Mucosa of descending colon (tissue), 3 donors: ENCODE measurements at places on chromosomes 2 and 18. TPM values are rescaled to one million over a fixed set of nuclear protein-coding genes. Genes with fewer than 3 reads are reported as not detected.

The KLHL14 gene
- 0.32 TPM for total RNA-seq

The MERTK gene
- 13.7 TPM for total RNA-seq

The CDCA7 gene
- 23.0 TPM for total RNA-seq

The VAMP8 gene
- total RNA-seq, result 312 TPM

- DNase-seq, result no peak
These were observed 554.6 kb downstream of the DSC3 start for GRCh38 chr18:30487962-30488361.

The ACMSD gene
- total RNA-seq, result not detected

DNA sequence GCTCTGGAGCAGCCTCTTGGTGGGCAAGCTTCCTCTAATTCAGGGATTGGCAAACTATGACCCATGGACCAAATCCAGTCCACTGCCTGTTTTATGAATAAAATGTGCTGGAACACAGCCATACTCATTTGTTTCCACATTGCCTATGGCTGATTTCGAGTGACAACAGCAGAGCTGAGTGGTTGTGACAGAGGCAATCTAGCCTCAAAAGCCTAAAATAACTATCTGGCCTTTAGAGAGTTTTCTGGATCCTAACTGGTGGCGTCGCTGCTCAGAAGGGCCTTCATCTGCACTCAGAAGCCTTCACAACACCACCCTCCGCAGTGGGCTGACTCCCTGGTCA, 147.1 kb downstream of the CCBE1 start:
- DNase-seq, result no peak

- no peak for DNase-seq
These were observed 601.7 kb downstream of the CBLN2 start for GRCh38 chr18:71942433-71942832.

GRCh38 chr2:121326628-121327027, 41.6 kb upstream of the TFCP2L1 start:
- no peak for DNase-seq

GRCh38 chr2:207787800-207788199, 18.1 kb upstream of the FZD5 start:
- no peak for DNase-seq

GRCh38 chr2:136765256-136766072, at the start of gene THSD7B:
Gene THSD7B (plus strand): TSS chr2:136765545. CDS start chr2:136882179, 116,634 bp downstream.
- no peak for DNase-seq

- no peak for DNase-seq
These were observed 40.6 kb upstream of the LAMA1 start for GRCh38 chr18:7158216-7158615.
